SJCRH30 (cell line): ENCODE measurements at places on chromosomes 7 and 10. TPM values are rescaled to one million over a fixed set of nuclear protein-coding genes. Genes with fewer than 3 reads are reported as not detected.

The WNT8B gene
- total RNA-seq, result not detected in 2 replicates

The CDC14C gene
- 0.15 TPM in 1 of 2 replicates, not detected in the other for total RNA-seq

The AQP1 gene
- total RNA-seq, result 29.4 and 31.4 TPM in 2 replicates

- DNase-seq, result no peak
These were observed 129.9 kb downstream of the NOC3L start for GRCh38 chr10:94232711-94233383.

DNA sequence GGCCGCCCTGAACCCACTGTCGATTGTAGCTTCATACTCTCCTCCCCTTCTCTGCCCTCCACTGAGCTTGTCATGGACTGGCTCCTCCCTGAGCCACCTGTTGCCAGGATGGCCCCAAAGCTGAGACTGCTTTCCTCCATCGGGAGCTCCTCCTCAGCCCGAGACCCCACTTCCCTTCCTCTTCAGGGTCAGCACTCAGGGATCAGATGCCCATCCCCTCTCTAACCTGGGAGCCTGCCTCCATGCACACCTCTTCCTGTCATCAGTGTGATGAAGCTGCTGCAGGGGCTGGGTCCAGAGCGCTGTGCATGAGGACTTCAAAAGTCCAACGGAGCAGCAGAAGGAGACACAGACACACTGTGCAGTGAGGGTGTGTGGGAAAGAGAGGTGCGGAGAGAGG is 201.1 kb downstream of the WDR37 start:
- no peak for DNase-seq

DNA sequence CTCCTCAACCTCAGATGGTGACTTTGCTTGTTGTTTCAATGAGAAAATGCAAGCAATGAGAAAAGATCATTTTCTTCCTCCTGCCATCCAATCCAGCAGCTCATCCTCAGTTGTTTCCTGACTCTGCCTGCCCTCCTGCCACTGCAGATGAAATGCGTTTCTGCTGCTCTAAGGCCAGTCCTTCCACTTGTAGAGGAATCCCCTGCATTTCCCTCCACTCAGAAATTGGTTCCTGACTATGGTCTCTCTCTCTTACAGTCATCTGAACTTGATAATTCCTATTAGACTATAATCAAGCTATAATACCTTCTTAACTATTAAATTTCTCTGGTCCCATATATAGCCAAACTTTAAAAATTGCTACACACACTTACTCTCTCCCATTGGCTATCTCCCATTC is 14.4 kb downstream of the ITGA8 start:
- DNase-seq, result no peak

- no peak for DNase-seq
These were observed 22.2 kb downstream of the SPAG6 start for GRCh38 chr10:22367471-22367870.

GRCh38 chr10:97072851-97073665 is 112.7 kb downstream of the SLIT1 start:
- DNase-seq, result peak; percentile 45

GRCh38 chr7:28276298-28276697 is 95.7 kb upstream of the JAZF1 start:
- no peak for DNase-seq

DNA sequence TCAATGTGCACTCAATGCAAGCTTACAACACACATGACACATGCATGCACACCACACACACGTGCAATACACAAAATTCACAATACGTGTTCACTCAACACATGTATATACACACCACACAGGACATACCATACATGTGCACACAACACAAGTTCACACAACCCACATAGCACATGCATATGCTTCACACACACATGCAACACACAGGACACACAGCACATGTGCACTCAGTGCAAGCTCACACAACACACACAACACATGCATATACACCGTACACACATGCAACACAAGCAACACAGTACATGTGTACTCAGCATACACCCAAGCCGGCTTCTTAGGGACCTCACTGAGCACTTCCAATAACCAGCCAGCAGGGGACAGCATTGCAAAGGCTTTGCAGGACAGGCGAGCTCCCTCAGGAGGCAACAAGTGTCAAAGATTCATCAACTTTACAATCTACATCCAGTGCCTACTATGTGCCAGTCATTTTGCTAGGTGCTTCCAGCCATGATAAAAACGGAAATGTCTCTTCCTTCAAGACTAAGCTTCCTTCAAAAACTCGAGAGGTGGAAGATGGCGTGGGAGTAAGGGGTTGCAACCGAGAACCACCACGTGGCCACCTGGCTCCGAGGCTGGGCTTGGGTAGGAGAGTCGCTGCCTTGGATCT is 61.1 kb downstream of the JCAD start:
- DNase-seq, result peak; percentile 87

DNA sequence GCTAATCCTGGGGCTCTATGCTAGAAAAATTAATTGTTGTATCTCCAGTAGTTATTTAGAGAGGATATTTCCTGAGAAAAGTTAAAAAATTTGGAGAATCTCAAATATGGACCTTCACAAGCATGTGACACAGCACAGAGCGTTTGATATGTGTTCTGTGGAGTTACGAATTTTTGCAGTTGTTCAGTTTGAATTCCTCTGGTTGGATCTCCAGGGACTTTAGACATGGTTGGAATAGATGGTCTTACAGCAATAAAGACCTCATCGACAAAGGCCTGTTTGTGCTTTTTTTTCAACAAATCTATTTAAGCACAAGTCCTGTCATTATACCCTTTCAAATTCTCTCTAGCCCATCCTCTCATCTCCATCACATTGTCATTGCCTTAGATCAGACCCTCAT is 138.0 kb downstream of the TES start:
- DNase-seq, result no peak

- DNase-seq, result peak; percentile 34
These were observed 402.8 kb downstream of the DNAJB6 start for GRCh38 chr7:157739650-157740049.
